Right hindlimb (tissue), 1 donor: ENCODE measurements at places on chromosomes 13 and 19.

GRCh38 chr13:98912846-98913245, 65.0 kb downstream of the DOCK9 start:
- DNase-seq, result no peak

DNA sequence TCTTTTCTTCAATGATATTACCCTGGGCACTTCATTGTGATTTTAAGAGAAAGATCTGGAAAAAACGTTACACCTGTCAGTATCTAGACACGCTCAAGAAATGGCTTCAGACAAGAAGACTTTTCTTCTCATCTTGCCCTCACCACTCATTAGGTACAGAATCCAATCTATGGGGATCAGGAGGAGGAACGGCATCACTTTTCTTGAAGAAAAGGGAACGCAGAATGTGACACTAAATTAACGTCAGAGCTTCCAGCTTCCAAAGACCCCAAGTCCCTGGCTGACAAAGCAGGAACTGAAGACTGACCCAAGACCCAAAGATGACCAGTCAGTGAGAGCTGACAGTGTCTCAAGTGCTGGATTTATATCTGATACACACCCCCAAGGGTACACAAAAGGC, 48.2 kb downstream of the BRD4 start:
- DNase-seq, result no peak

DNA sequence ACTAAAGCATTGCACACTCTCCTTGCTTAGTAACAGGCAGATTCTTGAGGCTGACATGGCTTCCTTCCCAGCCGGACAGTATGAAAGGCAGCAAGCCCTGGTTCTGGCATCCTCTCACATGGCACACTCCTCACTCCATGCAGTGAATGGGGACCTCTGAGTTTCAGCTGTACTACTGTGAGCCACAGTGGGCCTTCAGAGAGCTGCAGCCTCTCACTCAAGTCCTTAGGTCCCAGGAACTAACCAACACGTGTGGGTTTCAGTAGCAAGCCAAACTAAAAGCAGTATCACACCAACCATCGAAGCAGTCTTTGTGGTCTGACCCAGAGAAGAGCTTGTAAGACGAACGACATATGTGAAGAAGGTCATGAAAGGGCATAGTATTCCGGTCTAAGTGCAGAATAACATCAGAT, 128.2 kb downstream of the TBC1D4 start:
- no peak for DNase-seq

DNA sequence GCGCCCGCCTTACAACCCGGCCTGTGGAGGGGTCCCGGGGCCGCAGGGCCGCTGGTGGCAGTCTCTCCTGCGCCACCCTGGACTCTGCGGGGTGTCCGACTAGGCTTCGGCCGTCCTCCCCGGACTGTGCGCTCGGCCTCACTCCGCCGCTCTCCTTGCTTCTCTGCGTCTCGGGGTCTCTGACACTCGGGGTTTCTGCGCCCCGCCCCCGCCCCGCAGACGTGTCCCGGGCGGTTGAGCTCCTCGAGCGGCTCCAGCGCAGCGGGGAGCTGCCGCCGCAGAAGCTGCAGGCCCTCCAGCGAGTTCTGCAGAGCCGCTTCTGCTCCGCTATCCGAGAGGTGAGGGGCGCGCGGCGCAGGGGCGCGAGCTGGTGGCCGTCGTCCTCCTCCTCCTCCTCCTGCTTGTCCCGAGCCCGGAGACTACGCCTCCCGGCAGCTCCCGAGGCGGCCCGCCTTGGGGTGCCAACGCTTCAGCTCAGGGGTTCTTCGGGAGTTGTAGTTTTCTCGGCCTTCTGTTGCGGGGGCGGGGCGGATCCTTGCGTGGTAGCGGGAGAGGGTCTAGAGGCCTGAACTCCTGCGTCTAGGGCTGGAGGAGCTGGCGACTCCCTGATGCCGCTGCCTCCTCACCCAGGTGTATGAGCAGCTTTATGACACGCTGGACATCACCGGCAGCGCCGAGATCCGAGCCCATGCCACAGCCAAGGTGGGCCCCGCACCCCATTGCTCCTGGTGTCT, 627 bp downstream of the LIN7B start:
- DNase-seq, result peak; percentile 83

GRCh38 chr19:29840066-29840950, 28.5 kb downstream of the CCNE1 start:
- DNase-seq, result no peak

GRCh38 chr13:48214519-48215121, 18.4 kb upstream of the ITM2B start:
- no peak for DNase-seq

- DNase-seq, result no peak
Observed at GRCh38 chr19:33177417-33177979, 16.6 kb upstream of the LRP3 start.

DNA sequence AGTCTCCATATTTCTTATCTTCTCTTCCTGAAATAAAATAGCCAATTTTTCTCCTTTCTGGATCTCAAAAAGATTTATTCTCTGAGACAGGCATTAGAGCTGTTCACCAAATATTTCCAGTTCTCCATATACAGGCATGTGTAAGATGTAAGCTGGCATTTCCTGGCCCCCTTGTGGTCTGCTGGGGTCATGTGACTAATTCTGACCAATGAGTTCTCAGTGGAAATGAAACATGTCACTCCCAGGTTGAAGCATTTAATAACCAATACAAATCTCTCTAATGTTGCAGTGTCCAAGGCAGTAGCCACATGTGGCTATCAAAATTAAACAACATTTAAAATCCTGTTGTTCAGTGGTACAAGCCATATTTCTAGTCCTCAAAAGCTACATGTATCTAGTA, 14.8 kb upstream of the CACNA1A start:
- no peak for DNase-seq

DNA sequence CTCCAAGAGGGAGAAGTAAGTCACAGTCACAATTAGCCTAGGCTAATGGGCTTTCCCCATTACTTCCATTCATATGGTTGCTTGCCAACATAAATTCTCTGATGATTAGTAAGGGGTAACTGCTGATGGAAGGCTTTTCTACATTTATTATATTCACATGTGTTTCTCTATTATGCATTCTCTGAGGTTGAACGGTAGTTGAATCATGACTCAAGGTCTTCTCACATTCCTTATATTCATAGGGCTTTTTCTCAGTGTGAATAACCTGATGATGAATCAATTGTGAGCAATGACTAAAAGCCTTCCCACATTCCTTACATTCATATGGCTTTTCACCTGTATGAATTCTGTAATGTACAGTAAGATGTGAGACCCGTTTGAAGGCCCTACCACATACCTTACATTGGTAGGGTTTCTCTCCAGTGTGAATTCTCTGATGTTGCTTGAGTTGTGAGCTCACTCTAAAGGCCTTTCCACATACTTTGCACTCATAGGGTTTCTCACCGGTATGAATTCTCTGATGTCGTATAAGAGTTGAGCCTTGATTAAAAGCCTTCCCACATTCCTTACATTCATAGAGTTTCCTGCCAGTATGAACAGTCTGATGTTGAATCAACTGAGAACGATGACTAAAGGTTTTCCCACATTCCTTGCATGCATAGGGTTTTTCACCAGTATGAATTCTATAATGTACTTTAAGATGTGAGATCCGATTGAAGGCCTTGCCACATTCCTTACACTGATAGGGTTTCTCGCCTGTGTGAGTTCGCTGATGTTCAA, 9.3 kb downstream of the ZNF582 start:
- DNase-seq, result no peak

GRCh38 chr13:36814465-36814864, 4.6 kb upstream of the RFXAP start:
- no peak for DNase-seq

GRCh38 chr19:29819986-29820385, 8.2 kb downstream of the CCNE1 start:
- DNase-seq, result no peak

DNA sequence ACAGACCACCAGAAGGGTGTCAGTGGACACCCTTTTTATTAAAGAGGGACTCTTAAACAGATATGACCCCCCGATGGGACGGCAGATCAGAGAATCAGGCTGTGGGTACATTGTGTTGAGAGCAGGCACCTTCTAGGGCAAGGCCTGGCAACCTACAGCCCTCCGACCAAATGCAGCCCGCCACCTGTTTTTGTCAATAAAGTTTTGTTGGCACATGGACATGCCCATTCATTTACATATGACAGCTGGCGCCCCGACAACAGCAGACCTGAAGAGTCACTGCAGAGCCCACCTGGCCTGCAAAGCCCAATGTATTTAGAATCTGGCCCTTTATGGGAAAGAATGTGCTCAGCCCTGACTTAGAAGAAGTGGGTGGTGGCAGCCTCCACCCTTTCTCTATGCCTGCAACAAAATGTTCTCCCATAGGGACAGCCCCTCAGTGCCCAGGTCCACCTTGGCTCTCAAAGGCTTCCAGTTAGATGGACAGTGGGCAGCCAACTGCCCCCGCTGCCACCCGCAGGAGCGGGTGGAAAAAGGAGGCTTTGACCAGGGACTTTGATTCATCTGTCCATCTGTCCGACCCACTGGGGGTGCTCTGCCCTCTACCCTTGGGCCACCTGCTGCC, 184.9 kb downstream of the PTPRS start:
- DNase-seq, result peak; percentile 63

DNA sequence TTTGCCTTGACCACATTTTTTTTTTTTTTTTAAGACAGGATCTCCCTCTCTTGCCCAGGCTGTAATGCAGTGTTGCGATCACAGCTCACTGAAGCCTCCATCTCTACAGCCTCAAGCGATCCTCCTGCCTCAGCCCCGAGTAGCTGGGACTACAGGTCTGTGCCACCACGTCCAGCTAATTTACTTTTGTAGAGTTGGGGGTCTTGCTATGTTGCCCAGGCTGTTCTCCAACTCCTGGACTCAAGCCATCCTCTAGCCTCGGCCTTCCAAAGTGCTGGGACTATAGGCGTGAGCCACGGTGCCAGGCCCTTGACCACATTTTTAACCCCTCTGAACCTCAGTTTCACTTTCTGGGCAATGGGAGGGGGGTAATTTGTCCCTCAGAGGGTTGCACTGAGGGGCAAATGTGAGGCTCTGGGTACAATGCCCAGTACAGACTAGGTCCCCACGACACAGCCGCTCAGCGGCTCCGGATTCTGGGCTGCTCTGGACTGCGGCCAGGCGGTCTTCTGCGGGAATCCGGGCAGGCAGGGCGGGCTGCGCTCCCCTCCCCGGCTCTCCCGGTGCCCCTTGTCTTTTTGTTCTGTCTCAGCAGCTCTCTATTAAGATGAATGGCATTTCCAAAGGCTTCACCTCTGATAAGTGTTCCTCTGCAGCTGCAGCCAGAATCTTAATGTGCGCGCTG, 3.8 kb upstream of the ALOX5AP start:
- DNase-seq, result no peak

GRCh38 chr19:46435009-46435408, 6.3 kb upstream of the PNMA8C start:
- no peak for DNase-seq

DNA sequence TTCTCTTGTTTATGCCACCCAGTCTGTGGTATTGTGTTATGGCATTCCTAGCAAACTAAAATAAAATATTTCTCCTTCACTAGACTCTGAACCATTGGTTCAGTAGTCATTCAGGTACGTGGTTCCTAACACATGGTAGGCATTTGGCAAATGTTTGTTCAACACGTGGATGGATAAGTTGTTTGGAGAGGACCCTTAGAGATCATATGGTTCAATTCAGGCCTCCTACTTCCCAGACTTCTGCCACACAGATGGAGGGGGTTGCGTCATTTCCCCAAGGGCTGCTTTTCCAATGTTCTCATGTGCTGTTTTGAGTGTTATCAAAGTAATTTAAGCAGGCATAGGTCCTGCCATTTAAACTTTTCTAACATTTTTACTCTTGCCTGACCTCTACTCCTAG, 6.7 kb downstream of the CXCL17 start:
- DNase-seq, result no peak

DNA sequence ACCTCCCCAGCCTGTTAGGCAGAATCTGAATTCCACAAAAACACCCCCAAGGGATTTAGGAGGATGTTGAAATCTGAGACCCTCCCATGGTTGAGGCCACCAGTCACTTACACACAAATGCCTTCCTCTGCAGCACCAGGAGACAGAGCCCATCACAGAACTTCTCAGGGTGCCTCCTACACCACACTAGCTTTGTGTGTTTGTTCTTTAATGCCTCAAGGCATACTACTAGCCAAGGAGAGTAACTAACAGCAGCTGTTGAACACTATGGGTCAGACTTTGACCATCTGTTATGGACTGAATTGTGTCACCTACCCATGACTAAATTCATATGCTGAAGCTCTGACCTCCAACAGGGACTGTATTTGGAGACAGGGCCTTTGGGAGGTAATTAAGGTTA, 9.5 kb upstream of the MED26 start:
- no peak for DNase-seq

DNA sequence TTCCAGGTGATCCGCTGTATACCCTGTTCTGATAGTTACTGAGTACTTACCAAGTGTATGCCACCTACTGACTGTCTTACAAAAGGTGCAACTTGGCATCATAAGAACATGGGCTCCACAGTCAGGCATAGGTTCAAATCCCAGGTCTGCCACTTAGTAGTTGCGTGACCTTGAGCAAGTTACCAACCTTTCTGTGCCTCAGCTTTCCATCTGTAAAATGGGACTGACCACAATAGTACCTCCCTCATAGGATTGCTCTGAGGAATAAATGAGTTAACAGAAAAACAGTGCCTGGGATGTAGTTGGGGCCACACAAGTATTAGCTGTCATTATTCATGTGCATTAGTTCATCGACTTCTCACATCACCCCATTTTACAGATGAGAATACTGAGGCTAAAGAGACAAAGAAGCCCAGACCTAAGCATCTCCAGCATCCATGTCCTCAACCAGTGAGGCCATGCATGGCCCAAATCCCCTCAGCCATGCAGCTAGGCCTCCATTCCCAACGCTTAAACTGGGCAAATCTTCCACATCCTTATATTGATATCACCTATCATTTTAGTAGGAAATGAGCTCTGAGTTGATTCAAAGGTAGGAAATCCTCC, 51.3 kb upstream of the UBE2L5 start:
- no peak for DNase-seq

DNA sequence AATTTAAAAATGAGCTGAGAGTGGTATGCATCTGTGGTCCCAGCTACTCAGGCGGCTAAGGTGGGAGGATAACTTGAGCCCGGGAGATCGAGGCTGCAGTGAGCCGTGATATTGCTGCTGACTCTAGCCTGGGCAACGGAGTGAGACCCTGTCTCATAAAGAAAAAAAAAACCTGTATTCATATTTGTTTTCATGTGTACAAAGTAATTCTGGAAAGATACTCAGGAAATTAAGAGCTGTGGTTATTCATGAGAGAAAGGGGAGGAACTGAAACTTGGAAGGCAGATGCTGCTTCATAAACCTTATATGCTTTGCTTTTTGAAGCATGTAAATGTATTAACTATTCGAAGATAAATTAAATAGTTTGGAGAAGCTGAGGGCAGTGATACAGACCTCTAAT, 8.8 kb upstream of the RLN3 start:
- DNase-seq, result no peak

GRCh38 chr13:110572778-110573118, 11.2 kb upstream of the RAB20 start:
- DNase-seq, result no peak

- DNase-seq, result peak; percentile 30
Observed at GRCh38 chr13:20828539-20829364, 55.0 kb upstream of the EEF1AKMT1 start.
